ENCODE measurements at places on chromosomes 2 and 18. TPM values are rescaled to one million over a fixed set of nuclear protein-coding genes. Genes with fewer than 3 reads are reported as not detected.

DNA sequence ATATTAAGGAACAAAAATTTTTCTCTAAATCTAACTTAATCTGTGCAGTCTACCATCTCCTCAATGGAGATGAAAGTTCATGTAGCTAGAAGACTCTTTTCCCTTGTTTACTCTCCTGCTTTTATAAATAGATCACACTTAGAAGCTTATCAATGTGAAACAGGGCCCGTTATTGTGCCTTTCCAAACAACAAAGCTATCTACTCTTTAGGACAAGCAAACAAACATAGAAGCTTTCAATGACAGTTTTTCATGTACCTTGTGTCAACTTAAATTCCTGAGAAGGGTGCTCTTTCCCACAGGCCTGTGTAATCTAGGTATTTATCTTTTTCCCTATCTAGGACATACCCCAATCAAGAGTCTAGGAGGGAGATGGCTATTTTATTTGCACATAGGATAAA, 247.8 kb upstream of the CWC22 start:
- no peaks in the 10 kb centered on the region for H3K27me3 ChIP-seq
- no peak overlapping the region for H3K4me3 ChIP-seq
- no peaks in the 10 kb centered on the region for H3K36me3 ChIP-seq
- H3K27ac ChIP-seq = no peak overlapping the region

HAAO gene
- total RNA-seq = not detected

DNA sequence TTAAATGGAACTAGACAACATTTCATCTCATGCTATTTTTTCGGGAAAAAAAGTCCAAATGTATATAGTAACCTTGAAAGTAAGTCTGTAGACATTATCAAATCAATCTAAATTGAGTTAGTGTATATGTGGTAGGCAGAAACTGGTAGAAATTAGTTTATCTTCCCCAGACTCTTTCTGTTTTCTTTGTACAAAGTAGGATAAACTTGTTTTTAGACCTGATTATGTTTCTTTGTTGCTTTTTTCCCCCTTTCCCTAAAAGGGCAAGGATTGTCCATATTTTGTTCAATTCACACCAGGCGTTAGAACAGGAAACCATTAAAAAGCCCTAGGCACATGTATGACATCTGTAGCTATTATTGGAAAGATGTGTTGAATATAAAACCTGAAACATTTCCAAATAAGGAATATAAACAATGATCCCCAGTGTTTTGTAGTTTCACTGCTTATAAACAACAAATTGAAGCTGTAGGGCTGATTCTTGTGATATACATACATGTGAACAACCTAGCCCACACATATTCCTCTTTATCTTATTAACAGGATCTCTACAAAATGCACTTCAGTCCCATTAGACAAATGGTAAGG, 528.3 kb downstream of the PARD3B start:
- no peaks in the 10 kb centered on the region for H3K27me3 ChIP-seq
- no peaks in the 10 kb centered on the region for H3K36me3 ChIP-seq
- H3K27ac ChIP-seq = no peak overlapping the region
- no peaks in the 10 kb centered on the region for H3K4me1 ChIP-seq
- H3K4me3 ChIP-seq = no peak overlapping the region

SNTG2 gene
- total RNA-seq = 19.6 TPM

IL1R1 gene
- total RNA-seq = 49.1 TPM

GRCh38 chr2:182302174-182302573, 124.7 kb downstream of the PDE1A start:
- no peaks in the 10 kb centered on the region for H3K4me1 ChIP-seq
- DNase-seq = no peak
- no peak overlapping the region for H3K4me3 ChIP-seq
- H3K36me3 ChIP-seq = no peaks in the 10 kb centered on the region
- no peak overlapping the region for H3K27ac ChIP-seq

DNA sequence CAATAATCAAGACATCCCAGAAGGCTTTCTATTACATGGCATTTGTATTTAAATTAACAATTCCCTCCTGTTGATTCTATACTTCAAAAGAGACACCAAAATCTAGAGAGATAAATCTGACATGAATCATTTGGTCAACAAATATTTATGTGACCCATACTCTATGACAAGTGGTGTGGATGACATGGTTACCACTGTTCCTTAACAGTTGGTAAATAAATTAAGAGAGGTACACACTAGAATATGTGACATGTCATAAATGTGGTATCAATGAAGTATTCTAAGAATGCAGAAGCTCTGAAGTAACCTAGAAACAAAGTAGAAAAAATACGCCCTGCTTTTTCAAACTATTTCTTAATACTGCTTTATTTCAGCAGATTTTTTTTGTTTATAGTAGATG, 255.4 kb downstream of the EXOC6B start:
- H3K4me3 ChIP-seq = no peak overlapping the region
- no peaks in the 10 kb centered on the region for H3K4me1 ChIP-seq
- no peaks in the 10 kb centered on the region for H3K36me3 ChIP-seq
- no peak for DNase-seq

DNA sequence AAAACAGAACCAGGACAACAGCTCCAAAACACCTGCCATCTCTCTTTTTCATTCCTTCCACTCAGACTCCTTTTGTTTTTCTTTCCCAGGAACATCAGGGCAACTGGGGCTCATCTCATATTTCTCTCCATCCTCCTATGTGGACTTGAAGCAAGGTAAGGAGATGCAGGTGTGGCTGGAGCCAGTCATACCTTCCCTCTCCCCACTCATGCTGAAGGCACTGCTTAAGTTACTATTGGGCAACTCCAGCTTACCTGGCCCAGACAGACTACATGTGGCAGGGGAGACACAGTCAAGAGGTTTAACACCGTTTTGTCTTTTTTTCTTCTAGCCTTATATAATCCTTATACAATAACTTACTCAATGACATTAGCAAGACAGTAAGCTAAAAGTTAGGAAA, 38.4 kb downstream of the LAMA1 start:
- no peak for DNase-seq
- H3K4me3 ChIP-seq = no peak overlapping the region
- no peaks in the 10 kb centered on the region for H3K27me3 ChIP-seq
- H3K4me1 ChIP-seq = no peaks in the 10 kb centered on the region

All from stomach (tissue), 19 donors.